ENCODE measurements at places on chromosomes 7 and 10. TPM values are rescaled to one million over a fixed set of nuclear protein-coding genes. Genes with fewer than 3 reads are reported as not detected.

DNA sequence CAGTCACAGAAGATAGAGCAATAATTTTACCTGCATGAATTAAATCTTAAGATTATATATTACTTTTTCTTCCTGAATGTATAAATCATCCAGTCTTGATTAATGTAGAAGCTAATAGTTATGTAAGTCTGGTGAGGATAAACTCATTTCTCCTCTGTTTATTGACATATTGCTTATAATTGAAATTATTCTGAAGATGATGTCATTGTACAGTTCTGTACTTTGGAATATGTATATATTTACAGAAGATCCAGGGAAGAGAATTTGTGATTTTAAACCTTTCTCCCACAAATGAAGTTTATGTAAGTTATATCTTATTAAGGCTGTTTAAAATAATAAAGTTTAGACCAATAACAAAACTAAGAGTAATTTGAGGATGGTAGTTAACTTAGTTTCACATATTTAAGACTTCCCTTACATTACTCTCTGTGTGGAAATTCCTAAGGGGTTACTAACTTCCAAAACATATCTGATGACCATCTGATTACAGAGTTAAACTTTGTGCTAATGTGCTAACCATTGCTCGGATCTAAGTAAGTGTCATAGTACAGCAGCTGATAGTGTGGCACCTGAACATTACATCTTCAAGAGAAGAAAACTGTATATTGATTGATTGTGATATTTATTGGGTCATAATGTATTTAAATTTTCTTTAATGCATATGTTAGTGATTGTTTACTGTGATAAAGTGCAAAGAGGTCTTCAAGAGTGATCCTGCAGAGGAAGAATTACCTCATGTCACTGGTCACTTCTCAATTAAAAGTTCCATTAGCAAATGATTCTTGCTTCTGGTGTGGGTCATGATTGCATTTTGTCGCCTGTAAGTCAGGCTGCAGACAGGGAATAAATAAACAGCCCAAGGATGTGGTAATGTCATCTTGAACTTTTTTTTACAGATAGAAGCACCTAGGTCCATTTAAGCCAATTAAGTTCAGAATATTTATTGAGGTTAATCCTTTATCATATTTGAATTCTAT, 96.9 kb downstream of the UBE3C start:
- DNase-seq, result no peak

- DNase-seq, result no peak
Observed at GRCh38 chr7:140209866-140210609, 33.3 kb upstream of the KDM7A start.

- DNase-seq, result no peak
Observed at GRCh38 chr7:1956611-1957470, 275.9 kb downstream of the MAD1L1 start.

- no peak for DNase-seq
Observed at GRCh38 chr10:80829562-80829961, 291.9 kb downstream of the SH2D4B start.

- peak; percentile 86 for DNase-seq
Observed at GRCh38 chr7:46932676-46933424, 649.1 kb downstream of the TNS3 start.

DNA sequence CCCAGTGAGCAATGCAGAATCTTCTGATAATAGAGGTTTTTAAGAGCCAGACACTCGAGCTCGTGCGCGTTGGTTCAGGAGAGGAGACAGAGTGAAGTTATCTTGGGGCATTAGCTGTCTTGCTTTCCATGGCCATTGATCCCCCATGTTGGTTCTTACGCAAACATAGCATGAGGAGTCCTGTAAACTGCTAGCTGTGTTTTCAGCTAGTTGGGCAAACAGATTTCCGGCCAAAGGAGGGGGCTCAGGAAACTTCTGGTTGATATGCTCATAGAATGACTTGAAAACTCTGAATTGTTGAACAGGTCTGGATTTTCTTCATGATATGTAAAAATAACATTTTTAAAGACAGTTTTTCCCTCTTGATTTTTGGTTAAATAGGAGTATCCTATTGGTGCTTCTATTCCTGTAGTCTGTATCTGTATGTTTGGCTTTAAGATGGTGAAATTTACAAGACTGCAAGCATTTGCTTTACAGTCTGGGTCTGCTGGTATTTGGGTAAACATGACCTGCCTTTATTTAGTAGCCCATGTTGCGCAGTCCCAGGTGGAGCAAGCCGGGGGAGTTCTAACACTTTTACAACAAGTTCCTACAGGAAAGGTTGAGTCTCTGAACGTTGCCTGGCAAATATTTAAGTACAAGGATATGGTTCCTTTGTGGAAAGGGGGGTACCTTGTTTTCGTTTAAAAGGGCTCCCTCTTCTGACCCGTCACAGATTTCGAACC, 218.4 kb upstream of the KCND2 start:
- no peak for DNase-seq

DNA sequence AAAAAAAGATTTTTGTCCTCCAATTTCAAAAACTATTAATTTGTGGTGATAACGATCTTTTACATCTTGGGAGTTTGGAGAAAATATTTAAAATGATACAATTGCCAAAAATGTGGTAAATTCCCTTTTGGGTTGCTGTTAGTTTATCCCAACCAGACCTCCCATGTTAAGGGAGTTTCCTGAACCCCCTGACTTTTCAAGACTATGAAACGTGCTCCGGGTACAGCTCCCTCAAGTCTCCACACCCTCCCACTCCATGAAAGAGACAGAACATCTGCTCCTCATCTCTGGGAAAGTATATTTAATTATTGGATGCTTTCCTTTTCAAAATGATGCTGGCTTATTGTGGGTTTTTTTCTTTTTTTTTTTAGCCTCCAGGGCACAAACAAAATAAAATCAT, 534.6 kb upstream of the NRP1 start:
- DNase-seq, result no peak

GRCh38 chr10:42924484-42924883, 141.9 kb downstream of the BMS1 start:
- no peak for DNase-seq

DNA sequence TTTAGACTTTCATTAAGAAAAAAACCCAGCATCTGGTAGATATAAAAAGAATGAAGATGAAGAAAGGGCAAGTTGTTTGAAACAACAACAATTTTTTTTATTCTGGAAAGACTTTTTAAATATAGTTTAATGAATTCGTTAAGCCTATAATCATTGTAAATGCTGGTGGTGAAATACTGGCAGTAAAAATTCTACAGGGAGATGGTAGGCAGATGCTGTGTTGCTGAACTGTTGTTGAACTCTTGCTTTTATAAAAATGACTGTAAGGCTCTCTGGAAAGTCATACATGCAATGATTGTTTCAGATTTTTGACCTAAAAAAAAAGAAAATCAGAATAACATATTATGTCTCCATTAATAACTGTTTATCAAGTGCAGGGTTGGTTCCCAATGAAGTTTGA, 39.0 kb downstream of the SCIN start:
- no peak for DNase-seq

- DNase-seq, result no peak
Observed at GRCh38 chr10:121525251-121526134, 72.8 kb downstream of the FGFR2 start.

DNA sequence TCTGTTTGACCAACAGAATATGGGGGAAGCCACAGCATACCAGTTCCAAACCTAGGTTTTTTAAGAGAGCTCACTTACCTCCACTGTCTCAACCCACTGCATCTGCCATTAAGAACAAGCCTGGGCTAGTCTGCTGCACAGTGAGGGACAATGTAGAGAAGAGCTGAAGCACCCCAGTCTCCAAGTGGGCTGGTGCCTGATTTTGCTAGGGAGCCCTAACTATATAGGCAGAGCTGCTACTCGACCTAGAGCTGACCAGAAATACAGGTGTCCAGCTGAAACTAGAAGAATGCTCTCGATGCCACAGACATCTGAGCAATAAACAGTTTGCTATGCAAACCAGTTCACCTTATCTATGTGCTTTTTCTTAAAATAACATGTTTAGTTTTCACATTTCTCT, 106.9 kb upstream of the BET1 start:
- no peak for DNase-seq

DNA sequence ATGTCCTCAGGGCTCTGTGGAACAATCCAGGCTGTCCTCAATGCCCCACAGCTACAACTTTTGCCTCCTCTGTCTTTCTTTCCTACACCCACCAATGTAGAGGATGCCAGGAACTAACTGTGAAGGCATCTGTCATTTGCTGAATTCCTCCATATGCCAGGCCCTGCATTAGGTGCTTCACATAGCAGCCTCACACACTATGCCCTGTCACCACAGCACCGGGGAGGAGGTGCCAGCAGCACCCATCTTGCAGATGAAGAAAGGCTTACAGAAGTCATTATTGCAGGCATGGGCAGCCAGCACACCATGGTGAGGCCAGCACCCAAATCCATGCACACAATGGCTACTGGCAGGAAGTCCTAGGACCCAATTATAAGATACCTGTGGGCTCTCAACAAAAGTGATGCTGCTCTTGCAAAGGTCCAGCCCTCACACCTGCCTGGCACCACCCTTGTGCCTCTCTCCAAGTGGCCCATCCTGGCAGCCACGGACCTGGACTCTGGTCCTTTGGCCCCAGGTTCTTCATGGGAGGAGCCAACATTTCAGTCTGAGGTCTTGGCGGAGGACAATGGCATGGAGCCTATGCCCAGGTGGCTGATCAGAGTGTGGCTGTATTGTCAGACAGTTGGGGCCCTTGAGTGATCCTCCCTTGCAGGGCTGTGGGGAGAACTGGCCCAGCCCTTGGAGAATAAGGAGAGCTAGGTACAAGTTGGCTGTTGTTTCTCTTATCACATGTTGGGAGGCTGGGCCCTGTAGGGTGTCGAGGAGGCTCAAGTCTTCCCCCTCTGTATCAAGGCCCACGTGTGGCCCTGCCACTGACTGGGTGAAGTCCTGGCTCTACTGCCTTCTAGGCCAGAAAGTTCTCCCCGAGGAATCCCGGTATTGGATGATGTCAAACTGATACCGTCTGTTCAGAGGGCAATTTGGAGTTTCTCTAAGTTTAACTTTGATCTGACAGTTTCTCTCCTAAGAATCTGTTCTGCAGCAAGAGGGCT, 14.4 kb upstream of the MYL7 start:
- no peak for DNase-seq

DNA sequence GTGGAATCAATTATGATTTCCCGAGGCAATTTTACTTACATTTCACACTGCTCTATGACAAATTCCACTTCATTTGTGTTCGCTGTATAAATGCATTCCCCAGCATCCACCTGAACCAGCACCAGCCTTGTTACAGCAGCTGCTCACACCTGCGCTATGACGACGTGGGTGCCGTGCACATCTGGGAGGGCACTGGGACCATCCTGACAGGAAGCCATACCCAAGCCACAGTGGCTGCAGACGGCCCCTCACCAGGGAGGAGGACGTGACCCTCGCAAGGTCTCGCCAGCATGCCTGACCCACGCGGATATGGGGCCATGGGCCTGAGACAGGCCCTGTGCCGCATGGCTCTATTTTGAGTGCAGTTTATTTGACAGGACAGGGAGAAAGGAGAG, 201.3 kb downstream of the MAD1L1 start:
- DNase-seq, result no peak

GRCh38 chr7:101155303-101155702, 1.0 kb downstream of the AP1S1 start:
- no peak for DNase-seq

DNA sequence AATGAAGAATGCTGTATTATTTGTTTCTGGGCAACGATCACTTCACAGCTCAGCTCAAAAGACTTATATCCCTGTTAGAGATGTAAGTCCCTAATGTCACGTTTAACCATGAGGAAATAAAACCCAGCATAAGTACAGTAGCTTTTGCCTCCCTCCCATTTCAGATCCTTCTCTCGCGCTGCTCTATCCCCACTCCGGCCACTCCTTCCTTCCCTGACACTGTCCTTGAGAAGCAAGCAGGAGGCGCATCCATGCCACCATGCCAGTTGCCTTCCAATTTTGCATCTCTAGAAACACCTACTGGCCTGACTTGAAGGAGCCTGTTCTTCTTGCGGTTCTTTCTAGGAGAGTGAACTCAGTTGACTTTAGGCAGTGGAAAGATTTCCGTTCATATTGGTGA, 1.2 kb downstream of the FAM180A start:
- no peak for DNase-seq

DNA sequence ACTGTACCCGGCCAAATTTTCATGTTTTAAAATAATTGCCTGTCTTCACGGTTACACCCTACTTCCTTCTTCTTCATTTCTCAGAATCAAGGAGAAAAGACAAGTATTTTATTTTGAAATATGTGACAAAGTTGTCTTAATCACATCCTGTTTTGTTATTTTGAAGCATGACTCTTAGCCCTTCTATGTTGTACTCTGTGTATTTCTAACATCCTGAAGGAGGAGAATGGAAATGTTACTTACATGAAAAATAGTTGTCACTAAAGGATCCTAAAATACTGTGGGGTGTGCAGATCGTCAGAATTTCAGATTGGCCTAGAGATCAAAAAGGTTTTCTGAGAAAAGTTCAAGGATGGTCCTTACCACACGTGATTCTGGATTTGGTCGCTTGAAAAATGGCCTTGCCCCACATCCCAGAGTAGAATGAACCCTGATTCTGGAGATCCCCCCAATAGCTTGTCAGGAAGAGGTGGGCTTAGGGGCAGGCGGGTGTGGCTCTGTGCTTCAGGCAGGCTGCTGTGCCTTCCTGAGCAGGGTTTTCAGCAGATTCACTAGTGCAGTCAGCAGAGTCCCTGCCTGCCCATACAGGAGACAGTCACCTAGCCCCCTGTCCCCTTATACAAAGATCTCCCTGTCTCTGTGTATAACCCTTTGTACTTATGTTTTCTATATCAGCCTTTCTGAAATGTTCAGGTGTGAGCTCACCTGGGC, 8.6 kb downstream of the UPP1 start:
- DNase-seq, result no peak

DNA sequence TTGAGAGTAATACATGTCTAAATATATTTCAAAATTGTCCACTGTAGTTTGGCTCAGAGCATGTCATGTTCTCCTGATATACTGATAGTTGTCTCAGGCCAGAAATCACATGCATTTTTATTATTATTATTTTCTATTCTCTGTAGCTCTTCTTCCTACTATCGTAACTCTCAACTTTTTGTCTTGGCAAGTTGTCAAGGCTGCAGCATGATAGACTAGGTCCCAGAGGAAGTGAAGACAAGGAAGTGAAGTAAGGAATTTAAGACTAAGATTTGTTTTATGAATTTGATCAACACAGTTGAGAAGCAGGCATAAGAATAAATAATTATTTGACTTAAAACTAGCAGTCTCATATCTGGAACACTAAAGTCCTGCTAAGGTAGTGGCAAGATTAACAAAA, 369.5 kb downstream of the ABCA13 start:
- no peak for DNase-seq

DOCK4 gene
- 12.6 TPM for polyA plus RNA-seq

GRB10 gene
- 8.0 TPM for polyA plus RNA-seq

SFR1 gene
- 2.6 TPM for polyA plus RNA-seq

FXYD4 gene
- polyA plus RNA-seq, result not detected

ENTPD1 gene
- 0.07 TPM for polyA plus RNA-seq

NEUROD6 gene
- polyA plus RNA-seq, result not detected

ENTPD7 gene
- polyA plus RNA-seq, result 14.4 TPM

LRRC18 gene
- polyA plus RNA-seq, result not detected

GPR15LG gene
- polyA plus RNA-seq, result not detected

NEUROG3 gene
- not detected for polyA plus RNA-seq

WNT8B gene
- polyA plus RNA-seq, result not detected

NUTM2E gene
- polyA plus RNA-seq, result 0.09 TPM

ADK gene
- polyA plus RNA-seq, result 41.9 TPM

EDRF1 gene
- 27.4 TPM for polyA plus RNA-seq

RASA4B gene
- 5.2 TPM for polyA plus RNA-seq

ATP6V0A4 gene
- polyA plus RNA-seq, result not detected

All from AG04450 (cell line).